ENCODE measurements at places on chromosomes 7 and 10. TPM values are rescaled to one million over a fixed set of nuclear protein-coding genes. Genes with fewer than 3 reads are reported as not detected.

WDFY4 gene
- total RNA-seq = not detected

ITGB8 gene
- total RNA-seq = 1.0 TPM

CLDN4 gene
- total RNA-seq = 4.9 TPM

OR2A1 gene
- not detected for total RNA-seq

MMD2 gene
- not detected for total RNA-seq

SLC37A3 gene
- total RNA-seq = 28.1 TPM

OR2A12 gene
- not detected for total RNA-seq

NYAP1 gene
- total RNA-seq = 0.98 TPM

FAM237B gene
- total RNA-seq = not detected

FAM180A gene
- not detected for total RNA-seq

KIAA1549 gene
- total RNA-seq = 7.8 TPM

VWDE gene
- total RNA-seq = 0.31 TPM

ADAM12 gene
- total RNA-seq = 5.7 TPM

SEMA4G gene
- total RNA-seq = 10.3 TPM

CACUL1 gene
- total RNA-seq = 11.7 TPM

CYP2E1 gene
- not detected for total RNA-seq

VTI1A gene
- 11.6 TPM for total RNA-seq

SPDYE6 gene
- total RNA-seq = not detected

MBLAC1 gene
- 2.9 TPM for total RNA-seq

LIMK1 gene
- total RNA-seq = 37.7 TPM

SLC35B4 gene
- total RNA-seq = 32.0 TPM

CLDN3 gene
- 3.8 TPM for total RNA-seq

PHTF2 gene
- total RNA-seq = 17.9 TPM

SOSTDC1 gene
- not detected for total RNA-seq

LRRC17 gene
- not detected for total RNA-seq

TET1 gene
- 0.46 TPM for total RNA-seq

FOXK1 gene
- 12.4 TPM for total RNA-seq

C10orf143 gene
- 0.89 TPM for total RNA-seq

CYP3A7 gene
- not detected for total RNA-seq

ZP3 gene
- total RNA-seq = 20.0 TPM

BMI1 gene
- 32.8 TPM for total RNA-seq

C10orf105 gene
- not detected for total RNA-seq

NUTM2A gene
- total RNA-seq = not detected

C10orf120 gene
- not detected for total RNA-seq

EBLN1 gene
- total RNA-seq = not detected

GATA3 gene
- 7.2 TPM for total RNA-seq

UNC5B gene
- 0.53 TPM for total RNA-seq

CFTR gene
- not detected for total RNA-seq

ZC3HAV1L gene
- total RNA-seq = 8.2 TPM

PPP1R3C gene
- 14.2 TPM for total RNA-seq

FZD8 gene
- total RNA-seq = 5.0 TPM

NCF1 gene
- 0.12 TPM for total RNA-seq

ACTR3C gene
- not detected for total RNA-seq

All from A549 treated with CpdA at 1 μM for 4 hours (cell line).